ENCODE measurements at places on chromosomes 5 and 9.

DNA sequence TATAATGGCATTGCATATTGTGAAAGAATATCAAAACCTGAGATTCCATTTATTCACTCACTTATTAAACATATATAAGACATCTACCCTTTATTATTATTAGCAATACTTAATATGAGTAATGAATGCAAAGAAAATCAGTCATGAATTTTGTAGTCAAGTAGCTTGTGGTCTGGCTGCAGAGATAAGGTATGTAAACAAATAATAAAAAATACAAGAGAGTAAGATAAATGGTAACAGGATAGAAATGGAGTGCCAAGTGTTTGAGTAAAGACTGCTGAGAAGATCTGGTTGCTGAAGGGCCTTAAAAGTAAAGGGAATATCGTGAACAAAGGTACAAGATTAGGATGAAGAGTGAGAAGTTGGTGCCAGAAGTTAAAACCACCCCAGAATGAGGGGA is 18.4 kb downstream of the TRIM32 start:
- no peak for DNase-seq

DNA sequence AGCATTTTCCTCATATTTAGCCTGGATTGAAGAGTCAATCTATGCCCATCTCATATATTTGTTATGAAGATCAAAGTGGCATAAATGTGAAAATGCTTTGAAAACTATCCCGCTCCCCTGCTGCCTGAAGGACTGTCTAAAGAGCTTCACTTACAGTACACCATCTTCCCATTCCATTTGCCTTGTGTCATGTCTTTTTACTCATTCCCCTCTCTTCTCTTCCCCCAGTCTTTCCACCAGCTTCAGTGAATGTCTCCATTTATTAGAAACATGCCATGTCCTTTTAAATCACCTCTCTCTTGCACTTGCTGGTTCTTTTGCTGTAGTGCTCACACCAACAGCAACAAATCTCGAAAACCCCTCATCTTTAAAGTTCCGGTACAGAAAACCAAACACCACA is 192.7 kb upstream of the SGCD start:
- DNase-seq = no peak

DNA sequence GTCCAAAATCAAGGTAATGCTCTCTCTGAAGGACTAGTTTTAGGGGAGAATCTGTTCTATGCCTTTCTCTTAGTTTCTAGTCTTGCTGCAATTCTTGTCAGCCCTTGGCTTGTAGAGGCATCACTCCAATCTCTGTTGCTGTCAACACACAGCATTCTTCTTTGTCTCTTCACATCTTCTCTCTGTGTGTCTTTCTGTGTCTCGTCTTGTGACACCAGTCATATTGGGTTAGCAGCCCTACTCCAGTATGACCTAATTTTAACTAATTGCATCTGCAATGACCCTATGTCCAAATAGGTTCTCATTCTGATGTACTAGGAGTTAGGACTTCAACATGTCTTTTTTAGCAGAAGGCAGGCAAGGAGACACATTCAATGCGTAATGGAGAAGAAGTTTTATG is 1110.6 kb downstream of the DTWD2 start:
- no peak for DNase-seq

GRCh38 chr9:127360829-127361228 is 36.1 kb upstream of the SLC2A8 start:
- no peak for DNase-seq

DNA sequence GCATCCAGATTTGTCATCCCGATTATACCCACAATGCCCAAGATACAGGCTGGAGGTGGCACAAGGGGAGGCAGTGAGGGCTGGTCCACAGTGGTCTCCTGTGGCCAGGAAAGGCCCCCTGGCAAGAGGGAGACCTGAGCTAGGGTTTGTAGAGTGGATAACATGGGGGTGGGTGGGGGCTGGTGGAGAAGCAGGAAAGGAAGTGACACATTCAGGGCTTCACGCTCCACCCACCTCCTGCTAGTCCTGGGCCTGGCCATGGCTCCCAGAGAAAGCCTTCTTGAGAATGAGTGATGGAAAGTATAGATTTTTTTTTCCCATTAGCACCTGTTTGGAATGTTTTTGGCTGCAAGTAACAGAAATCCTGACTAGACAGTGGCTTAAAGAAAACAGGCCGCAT is 81.3 kb downstream of the ANKRD33B start:
- no peak for DNase-seq

- DNase-seq = no peak
Measured at GRCh38 chr5:135460246-135461033, 8.3 kb upstream of the TIFAB start.

DNA sequence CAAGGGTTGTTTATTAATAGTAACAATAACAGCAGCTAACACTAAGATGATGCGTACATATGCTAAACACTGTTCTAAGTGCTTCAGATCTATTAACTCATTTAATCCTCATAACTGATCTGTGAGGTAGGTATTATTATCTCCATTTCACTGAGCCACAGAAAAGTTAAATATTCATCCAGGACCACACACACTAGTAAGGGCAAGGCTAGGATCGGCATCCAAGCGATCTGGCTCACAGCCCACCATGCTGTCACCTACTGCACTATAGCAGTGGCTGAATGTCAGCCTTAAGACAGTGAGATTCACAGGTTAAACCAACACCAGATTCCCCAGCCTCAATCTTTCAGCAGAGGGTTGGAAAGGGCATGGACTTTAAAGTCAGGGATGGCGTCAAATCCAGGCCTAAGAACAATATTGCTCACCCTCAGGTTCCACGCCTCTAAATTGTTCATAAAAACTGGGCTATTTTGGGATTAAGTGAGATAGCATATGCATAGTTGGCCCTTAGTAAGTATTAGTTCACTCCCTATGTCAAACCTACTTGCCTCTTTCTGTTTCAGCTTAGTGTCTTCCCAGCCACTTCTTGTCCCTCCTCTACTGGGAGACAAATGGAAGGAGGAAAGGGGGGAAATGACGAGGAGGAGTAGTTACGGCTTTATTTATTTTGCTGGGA is 150.8 kb downstream of the MAPKAP1 start:
- no peak for DNase-seq

DNA sequence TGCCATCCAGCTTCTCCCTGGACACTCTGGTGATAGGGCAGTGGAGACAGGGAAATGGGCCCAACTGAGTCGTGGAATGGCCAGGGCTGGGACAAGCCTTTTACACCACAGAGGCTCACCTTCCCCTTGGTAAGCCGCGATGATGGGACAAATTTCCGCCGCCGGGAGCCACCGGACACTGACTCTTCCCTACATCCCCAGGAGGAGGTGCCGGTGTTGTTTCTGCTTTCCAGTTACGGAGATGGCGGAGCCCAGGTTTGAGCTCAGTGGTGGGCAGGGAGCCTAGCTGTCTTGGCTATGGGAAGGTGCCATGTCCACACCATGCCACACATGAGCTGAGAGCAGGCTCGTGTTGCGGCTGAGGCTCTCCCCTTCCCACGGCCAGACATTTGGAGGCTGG is 19.9 kb upstream of the WNK2 start:
- DNase-seq = no peak

- DNase-seq = no peak
Measured at GRCh38 chr5:137856916-137857862, 10.5 kb upstream of the MYOT start.

GRCh38 chr5:95953021-95953702 is 8.5 kb downstream of the ELL2 start:
- DNase-seq = no peak

DNA sequence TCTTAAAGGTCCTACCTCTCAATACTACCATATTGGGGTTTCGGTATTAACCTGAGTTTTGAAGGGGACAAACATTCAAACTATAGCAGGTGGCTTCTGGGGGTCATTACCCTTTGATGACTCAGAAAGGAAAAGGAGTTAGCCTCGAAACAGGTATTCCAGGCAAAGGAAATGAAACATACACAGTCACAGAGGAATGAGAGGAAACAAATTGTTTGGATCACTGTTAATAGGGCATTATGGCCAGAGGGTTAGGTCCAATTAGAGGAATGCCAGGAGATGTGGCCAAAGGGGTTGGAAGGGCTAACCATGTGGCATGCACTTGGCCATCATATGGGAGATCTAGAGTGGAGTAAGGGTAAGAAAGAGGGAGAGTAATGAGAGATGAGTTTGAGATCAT is 23.9 kb upstream of the NIM1K start:
- DNase-seq = no peak

GRCh38 chr5:117794847-117795246 is 1193.5 kb downstream of the DTWD2 start:
- DNase-seq = no peak

GRCh38 chr9:19241728-19242127 is 11.2 kb downstream of the DENND4C start:
- DNase-seq = no peak

DNA sequence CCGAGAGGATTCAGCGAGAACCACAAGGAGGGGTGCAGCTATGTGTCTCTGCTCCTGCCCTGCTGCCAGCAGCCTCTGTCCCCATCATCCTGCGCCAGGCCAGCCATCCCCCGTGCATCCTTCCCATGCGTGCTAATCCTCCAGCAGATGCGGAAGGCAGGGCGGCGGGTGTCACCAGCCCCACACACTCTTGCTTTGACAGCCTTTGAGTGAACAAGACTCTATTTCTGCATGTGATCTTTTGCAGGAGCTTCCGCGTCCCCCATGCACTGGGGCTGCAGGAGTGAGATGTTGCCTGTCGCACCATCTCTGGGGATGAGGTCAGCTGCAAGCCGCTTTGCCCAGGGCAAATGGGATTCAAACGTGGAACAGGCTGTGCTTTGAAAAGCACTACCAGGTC is 58.0 kb upstream of the OLFM1 start:
- no peak for DNase-seq

GRCh38 chr5:72183101-72183520 is 75.8 kb downstream of the MAP1B start:
- no peak for DNase-seq

Data from left kidney (tissue), 8 donors.